ENCODE measurements at places on chromosomes 3 and 15. TPM values are rescaled to one million over a fixed set of nuclear protein-coding genes. Genes with fewer than 3 reads are reported as not detected.

The ROPN1 gene
- total RNA-seq, result not detected

DNA sequence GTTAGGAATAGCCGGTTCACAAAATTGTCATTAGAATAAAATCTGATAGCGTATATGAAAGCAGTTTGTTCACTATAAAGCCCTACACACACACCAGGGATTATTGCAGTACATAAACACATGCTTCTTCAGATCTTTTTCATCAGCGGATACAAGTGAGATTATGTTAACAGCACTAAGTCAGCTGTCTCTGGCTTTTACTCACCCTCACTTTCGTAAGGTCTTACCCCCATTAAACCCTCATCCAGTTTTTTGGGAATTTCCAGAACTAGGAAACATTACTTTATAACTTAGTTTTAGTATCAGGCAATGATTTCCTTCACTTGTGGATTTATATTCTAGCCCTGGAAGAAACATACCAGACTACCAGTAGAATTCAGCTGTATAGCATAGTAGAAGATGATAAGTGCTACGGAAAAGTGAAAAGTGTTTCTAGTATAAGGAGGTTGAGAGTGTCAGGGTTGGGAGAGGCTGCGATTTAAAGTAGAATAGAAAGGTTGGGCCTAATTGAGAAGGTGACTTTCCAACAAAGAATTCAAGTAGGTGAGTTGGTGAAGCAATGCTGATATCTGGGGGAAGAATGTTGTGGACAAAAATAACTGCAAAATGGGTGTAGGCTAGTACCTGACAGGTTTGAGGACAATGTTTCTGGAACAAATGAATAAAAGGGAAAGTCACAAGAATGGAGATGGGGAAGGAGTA lies 22.7 kb downstream of the TMEM207 start:
- DNase-seq, result no peak

The MESP2 gene
- not detected for total RNA-seq

The CLDN16 gene
- 0.10 TPM for total RNA-seq

The TNNC1 gene
- 16.6 TPM for total RNA-seq

The ANKRD34C gene
- not detected for total RNA-seq

DNA sequence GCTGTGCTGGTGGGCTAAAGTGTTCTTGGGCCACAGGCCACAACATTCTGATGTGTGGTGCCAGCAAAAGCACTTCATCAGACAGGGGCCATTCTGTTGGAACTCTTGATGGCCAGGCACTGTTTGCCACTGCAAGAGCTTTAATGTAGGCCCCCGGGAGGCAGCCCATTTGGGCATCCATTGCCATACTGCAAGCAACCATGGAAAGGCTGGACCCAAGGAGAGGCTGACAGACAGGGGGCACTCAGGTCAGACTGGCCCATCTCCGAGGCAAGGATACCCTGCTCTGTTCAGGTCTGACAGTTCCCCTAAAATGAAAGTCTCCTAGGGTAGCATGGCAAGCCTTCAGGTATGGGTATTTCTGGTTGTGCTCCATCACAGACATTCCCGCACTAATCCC lies 64.2 kb downstream of the FAM227B start:
- DNase-seq, result no peak

DNA sequence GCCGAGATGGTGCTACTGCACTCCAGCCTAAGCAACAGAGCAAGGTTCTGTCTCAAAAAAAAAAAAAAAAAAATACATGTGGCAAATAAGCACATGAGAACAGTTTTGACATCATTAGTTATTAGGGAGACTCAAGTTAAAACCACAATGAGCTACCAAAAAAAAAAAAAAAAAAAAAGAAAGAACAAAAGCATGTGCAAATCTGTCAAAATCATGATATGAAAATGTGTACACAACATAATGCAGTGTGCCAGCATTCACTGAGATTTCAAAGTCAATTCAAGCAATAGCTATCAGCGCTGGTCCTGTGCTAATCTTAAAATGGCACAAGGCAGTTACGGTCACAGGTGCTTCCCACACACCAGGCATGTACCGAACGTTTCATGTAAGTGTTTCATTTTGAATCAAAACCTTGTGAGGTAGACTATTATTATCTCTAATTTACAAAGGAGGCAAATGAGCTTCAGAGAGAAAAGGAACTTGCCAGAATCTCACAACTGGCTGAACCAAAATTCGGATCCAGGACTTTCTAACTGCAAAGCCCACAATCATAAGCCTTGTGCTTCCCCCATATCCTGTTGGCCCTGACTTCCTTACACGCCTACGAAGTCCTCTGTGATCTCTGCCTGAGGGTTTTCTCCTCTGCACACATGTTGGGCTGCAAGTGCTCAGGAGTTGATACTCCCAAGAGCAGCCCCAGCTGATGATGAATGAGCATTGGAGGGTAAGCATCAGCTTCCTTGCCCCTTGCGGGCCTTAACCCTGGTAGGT lies 200.1 kb upstream of the PROK2 start:
- DNase-seq, result no peak

The RPL32 gene
- total RNA-seq, result 1,964 TPM

DNA sequence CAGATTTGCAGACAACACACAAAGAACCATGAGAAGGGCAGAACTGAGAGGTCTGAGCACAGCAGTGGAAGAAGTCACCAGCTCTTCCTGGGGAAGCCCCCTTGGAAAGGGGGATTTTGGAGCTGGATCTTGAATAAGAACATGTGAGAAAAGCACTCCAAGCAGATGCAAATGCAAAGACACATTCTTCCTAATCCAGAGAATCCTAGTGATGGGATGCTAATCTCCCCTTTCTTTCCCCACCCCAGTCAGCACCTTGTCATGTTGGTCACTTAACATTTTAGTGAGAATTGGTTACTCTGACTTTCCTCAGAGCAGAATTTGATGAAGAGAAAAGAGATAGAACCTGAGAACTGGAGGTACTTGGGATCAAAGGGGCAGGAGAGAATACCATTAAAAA lies 148.5 kb downstream of the SSR3 start:
- DNase-seq, result no peak

DNA sequence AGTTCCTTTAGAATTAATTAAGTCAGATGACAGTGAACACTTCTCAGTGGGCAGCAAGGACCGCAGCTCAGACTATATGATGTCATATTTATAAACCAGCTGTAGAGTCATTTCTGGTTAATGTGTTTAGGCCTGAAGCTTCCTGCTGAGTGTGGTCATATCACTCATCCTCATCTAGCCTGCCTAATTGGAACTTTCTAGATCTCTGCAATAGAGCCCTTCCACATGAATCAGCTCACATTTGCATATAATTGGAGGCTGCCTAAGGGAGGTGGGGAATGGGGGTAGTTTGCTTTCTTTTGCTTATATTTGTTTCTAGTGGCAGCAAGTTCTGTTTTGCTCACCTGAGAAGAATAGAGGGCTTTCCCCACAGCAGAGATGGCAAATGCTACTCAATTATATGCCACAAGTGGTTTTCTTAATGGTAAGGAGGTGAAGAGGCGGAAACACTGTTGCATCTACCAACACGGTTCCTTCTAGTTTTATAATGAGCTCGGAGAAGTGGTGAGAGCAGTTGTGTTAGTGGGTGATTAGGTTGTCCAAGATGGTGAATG lies 148.1 kb downstream of the KLHL25 start:
- DNase-seq, result no peak

DNA sequence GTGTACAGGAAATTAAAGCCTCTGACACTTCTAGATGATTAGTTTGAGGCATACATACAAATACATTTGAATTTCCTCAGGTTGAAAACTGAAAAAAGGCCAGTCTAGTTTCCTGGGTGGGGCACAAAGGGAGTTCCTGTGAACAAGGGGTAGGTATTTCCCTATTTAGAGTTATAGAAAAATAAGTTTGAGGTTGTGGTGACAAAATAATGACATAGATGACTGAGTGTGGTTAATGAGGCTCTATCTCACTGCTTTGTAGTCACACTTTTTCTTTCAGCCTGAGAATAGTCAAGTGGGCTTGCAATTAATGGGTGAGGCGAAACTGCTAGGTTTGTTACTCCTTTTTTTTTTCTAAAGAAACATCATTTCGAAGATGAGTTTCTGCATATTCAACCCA lies 4.3 kb downstream of the SLCO3A1 start:
- no peak for DNase-seq

The EOMES gene
- not detected for total RNA-seq

- DNase-seq, result no peak
Observed at GRCh38 chr3:185961675-185962232, 23.9 kb upstream of the TRA2B start.

DNA sequence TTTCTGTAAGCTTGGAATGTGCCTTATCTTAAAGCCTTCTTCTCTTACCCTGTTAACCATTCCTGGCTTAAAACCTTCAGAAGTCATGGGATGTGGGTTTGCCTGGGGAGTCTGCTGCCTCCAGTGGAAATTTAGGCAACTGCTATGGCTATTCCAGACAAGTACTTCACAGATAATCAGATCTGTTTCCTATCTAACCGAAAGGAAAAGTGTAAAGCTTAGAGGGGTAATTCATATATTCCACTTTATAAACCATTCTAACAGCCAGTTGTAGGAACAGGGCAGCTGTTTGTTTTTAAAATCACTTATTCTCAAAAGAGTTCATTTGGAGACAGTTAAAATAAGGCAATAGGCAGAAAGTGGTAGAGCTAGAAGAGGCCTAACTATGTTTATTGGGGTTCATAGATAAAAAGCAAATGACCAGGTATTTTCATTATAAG lies 219.9 kb downstream of the TCF12 start:
- DNase-seq, result no peak

The SCAMP5 gene
- 38.1 TPM for total RNA-seq

DNA sequence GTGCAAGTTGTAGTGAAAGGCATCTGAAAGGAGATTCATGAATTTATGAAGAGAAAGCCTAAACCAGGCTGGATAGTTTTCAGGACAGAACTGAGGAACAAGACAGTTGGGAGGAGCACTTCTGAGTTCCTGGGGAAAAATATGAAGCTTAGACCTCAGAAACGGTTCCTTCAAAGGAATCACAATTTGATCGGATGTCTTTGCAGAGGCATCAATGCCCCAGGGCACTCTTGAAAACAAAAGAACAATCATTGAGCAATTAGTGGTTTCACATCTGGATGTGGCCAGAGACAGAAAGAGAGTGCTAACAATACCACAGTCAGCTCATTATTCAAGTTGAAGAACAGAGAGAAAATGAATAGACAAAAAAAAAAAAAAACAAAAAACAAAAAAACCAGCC lies 86.2 kb downstream of the KLF13 start:
- DNase-seq, result no peak

The HIGD2B gene
- not detected for total RNA-seq

The SEMA3F gene
- 48.0 TPM for total RNA-seq

The NAALADL2 gene
- 5.8 TPM for total RNA-seq

- no peak for DNase-seq
Observed at GRCh38 chr3:108250626-108251025, 28.4 kb upstream of the IFT57 start.

DNA sequence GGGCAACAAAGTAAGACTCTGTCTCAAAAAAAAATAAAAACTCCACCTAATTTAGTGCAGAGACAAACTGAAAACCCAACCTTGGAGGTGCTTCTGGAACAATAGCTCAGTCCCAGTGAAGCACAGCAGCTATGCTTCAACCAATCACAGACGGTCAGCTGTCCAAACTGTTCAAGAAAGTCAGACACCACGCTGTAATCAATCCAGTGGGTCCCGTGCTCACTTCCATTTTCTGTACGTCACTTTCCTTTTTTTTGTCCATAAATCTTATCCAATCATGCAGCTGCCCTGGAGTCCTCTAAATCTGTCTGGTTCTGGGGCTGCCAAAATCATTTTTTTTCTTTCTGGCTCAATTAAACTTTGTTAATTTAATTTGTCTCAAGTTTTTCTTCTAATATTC lies 93.6 kb upstream of the FAM174B start:
- no peak for DNase-seq

DNA sequence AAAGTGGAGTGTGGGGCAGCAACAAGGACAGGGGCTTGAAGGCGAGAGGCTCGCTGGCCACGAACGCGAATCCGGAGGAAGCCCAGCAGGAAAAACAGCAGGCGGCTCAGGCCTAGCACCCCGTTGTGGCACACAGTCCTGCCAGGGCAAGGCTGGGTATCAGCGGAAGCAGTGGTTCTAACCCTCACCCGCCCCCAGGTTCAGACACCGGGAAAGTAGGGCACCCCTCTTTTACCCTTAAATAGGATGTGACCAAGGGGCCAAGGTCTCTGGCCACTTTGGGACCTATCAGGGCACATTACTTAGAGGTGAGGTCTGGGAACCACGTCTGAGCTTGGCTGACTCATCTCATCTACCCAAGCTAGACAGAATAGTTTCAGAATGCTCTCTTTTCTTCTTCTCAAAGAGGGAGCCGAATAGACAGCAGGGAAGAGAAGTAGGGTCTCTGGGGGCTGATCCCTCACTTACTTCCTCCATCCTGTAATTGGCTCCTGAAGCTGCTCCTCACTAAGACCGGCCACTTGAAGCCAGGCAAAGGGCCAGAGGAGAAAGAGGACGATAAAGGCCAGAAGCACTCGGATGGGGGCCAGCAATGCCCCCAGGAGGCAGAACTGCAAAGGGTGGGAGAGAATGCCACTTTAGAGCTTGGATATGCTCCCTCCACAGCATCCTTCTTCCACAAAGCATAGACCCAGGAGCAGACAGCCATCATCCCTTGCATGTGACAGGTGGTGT lies 1.7 kb downstream of the LPCAT4 start:
- no peak for DNase-seq

- DNase-seq, result no peak
Observed at GRCh38 chr15:68541743-68542142, 37.0 kb upstream of the CORO2B start.

DNA sequence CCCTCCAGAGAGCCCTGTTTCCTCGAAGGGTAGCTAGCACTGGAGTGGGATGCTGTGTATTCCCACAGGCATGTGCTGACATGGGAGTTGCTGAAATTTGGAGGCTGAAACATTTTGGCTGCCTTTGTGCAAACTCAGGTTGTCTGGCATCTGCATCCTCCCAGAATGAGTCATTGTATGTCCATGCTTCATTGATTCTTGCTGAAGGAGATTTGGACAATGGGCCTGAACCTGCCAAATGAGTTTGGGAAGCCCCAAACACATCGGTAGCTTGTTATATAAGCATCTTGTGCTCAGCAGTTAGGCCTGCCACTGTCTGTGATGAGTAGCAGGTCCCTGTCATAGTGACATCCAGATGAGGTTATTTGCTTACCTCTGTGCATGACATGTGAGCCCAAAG lies 160.0 kb downstream of the IL5RA start:
- DNase-seq, result no peak

GRCh38 chr3:144843099-144843498 lies 871.5 kb downstream of the DIPK2A start:
- no peak for DNase-seq

The EXOG gene
- total RNA-seq, result 16.8 TPM

DNA sequence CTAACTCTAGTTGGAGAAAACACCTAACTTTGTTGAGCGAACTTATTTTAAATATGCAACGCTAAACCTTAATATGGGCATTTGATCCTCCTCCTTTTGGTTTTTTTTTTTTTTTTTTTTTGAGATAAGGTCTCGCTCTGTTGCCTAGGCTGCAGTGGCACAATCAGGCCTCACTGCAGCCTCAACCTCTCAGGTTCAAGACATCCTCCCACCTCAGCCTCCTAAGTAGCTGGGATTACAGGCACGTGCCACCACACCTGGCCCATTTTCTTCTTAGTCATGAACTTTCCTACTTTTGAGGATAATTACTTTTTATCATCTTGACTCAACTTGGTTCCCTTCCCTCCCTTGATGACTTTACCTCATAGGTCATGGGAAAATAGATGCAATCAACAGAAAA lies 3.9 kb downstream of the NUSAP1 start:
- no peak for DNase-seq
